Activated effector memory CD4-positive, alpha-beta T cell treated with Interleukin-2 at 50 U/mL for 16 hours (primary cell): ENCODE measurements at places on chromosomes 7 and 10.

DNA sequence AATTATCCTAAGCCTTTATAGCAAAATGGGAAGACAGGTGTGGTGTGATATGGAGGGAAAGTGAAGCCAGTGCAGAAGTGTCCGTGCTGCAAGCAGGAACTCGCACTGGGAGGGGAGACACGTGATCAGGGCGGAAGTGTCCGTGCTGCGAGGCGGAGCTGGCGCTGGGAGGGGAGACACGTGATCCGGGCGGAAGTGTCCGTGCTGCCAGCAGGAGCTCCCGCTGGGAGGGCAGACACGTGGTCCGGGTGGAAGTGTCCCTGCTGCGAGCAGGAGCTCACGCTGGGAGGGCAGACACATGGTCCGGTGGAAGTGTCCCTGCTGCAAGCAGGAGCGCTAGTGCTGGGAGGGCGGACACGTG lies 40.5 kb upstream of the PRKAR1B start:
- no peak for DNase-seq

- DNase-seq = no peak
These were observed 191.2 kb upstream of the SH2B2 start for GRCh38 chr7:102095321-102096011.

DNA sequence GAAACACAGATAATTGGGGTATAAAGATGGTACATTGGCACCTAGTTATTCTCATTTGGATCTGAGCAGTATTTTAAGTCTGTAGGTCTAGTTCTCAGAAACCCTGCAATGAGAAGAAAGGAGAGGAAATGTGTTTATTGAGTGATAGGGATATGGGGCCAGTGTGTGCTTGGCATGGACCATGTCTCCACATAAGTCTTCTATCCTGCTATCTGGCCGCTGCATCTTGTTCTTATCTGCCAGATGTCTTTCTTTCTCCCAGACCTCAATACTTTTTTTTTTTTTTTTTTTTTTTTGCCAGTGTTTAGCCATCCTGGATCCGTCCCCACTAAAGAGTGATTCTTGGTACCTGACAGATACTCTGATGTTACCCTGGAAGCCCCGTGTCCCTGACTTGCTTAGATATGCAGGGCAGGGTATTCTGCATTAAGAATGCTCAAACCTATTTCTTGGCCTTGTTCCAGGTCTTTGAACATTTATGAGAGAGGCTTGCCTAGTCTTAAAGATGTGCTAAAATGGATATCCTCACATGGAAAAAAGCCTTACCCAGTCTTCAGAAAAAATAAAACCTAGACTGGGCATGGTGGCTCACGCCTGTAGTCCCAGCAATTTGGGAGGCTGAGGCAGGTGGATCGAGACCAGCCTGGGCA lies 10.0 kb downstream of the MTURN start:
- DNase-seq = no peak

DNA sequence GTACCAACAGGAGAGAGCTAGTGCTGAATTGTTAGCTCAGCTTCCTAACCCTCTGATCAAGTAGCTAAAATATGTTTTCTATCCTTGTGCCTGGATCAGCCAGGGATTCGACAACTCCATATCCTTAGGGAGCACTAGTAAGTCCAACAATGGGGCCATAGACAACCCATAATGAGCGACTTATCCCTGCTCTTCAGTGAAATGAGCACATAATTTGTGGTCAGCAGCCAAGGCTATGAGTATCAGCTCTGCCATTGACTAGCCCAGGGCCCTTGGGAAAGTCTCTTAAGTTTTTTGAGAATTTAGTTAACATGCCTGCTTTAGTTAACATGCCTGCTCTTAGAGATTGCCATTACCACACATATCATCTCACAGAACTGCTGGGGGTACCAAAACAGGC lies 39.3 kb downstream of the COL1A2 start:
- DNase-seq = no peak

DNA sequence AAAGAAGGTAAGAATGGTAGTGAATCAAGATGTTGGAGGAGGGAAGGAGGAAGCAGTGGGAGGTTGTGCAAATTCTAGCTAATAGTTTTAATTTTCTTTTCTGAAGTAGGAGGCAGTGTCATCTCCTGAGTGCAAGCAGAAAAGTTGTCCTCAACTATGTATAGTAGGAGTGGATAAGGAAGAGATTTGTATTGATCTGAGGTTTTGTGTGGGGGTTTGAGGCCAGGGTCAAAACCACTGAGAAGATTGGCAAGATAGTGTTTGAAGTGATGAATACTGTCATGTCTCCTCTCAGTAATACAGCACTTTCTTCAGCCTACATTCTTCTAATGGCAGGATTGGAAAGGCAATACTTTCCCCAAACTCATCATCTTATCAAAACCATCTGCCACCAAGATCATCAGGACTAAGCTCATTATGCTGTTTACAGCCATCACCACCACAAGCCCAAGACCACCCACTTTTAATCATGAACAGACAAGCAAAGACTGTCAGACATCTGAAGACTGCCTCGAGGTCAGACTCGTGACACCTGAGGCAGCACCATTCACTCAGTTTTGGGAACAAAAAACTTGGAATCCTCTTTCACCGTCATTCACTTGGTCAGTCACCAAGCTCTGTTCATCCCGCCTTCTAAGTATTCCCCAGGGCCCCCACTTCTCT lies 1.5 kb upstream of the MIOS start:
- no peak for DNase-seq

GRCh38 chr7:47546171-47546570 lies 35.7 kb downstream of the TNS3 start:
- DNase-seq = no peak

DNA sequence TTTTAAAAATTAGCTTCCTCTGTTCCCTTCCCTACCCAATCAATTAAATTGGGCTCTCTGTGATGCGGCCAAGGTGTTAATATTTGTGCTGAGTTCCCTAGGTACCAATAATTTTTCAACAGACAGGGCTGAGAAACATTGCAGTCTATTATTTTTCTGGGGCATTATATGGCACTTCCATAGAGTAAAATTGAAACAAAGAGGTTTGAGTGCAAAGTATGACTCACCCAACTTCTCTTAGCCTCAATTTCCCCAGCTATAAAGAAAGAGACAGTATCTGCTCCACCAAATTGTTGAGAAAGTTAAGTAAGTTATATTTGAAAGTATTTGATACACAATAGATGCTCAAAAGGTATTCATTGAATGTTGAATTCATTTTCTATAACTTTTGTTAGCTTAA lies 74.9 kb downstream of the TES start:
- DNase-seq = no peak

DNA sequence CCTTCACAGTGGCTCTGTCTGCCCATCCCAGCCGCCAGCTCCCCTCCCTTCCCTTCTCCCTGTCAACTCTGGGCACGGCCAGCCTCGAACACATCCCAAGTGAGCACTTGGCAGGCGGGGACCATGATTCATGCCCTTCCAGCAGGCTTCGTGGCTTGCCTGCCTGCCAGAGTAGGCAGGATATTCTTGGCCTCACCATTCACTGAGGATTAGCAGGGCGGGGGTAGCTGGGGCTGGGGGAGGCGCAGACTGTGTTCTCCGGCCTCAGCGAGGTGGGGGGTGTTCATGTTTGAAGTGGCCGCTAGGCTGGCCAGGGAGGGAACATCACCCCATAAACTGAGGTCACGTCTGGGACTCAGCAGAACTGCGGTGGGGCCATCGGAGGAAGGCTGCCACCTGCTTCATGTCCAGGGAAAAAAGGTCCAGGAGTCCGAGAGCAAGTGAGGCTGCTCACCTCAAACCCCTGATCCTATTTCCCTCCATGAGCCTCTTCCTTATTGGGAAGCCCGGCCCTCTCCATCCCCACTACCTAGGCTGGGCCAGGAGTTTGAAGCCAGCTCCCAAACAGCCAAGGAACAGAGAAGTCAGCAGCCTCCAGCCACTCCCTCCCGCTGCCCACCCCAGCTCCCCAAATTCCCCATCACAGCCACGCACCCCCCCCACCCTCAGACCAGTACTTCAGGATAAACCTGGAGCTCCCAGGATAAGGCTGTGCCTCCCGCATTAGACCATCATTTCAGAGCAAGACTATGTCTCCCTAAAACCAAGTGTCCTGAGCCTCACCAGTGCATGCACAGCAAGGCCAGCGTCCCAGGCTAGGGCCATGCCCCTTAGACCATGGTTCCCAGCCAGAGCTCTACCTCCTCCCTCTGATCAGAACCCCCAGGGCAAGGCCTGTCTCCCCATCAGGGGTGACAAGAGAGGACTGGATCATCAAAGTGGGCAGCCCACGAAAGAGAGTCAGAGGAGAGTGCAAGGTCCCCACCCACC lies 42.8 kb upstream of the RABGEF1 start:
- no peak for DNase-seq

DNA sequence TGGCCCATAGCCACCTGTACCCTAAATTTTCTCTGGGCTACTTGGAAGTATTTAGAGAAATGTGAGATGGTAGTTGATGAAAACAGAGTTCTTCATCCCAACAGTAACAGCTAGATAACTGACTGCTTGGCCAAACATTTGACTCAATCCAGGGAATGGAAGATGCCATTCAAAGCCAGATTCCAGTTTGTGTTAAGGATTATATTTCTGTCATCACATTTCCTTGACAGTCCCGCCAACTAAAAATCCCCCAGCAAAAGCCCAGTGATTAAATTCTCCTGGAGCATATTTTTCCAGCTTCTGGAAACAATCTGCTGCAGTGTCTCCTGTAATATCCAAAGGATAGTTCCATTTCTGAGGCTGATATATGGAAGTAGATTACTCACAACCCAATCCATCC lies 45.4 kb upstream of the PTN start:
- DNase-seq = no peak

- no peak for DNase-seq
These were observed 41.7 kb downstream of the PPP1R3C start for GRCh38 chr10:91590904-91591796.

DNA sequence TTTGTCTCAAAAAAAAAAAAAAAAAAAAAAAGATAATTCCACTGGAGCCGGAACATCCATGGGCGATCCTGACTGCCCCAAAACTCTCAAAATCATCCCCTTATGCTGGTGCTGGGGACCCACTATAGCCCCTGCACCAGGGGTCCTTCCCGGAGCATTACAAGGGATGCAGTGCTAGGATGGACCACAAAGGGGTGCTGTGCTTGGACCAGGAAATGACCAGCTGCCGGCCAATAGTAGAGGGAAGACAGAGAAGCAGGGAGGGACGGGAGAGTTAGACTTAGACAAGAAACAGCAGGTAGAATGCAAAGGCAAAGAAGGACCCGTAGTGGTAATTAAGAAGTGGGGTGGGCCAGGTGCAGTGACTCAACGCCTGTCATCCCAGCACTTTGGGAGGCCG lies 40.5 kb downstream of the RCC1L start:
- DNase-seq = no peak

GRCh38 chr7:158382363-158383254 lies 205.0 kb downstream of the PTPRN2 start:
- DNase-seq = no peak

DNA sequence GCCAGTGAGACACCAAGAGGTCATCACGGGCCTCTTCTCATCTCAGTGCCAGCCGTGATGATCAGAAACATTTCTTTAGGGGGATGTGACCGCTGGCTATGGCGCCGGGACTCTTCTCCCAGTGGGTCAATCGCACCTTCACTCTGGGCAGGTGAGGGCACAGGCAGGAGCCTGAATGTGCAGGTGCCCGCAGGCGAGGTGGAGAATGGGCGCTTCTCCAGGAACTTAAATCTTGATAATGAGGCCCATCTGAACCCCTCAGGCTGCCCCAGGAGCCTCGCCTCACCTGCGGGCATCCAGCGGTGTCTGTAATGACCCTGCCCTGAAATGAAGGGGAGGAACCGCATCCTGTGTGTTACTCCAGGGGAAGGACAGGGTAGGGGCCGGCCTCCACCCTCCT lies 204.7 kb downstream of the ADARB2 start:
- DNase-seq = no peak

- DNase-seq = no peak
These were observed 42.1 kb upstream of the INSIG1 start for GRCh38 chr7:155255621-155256020.

DNA sequence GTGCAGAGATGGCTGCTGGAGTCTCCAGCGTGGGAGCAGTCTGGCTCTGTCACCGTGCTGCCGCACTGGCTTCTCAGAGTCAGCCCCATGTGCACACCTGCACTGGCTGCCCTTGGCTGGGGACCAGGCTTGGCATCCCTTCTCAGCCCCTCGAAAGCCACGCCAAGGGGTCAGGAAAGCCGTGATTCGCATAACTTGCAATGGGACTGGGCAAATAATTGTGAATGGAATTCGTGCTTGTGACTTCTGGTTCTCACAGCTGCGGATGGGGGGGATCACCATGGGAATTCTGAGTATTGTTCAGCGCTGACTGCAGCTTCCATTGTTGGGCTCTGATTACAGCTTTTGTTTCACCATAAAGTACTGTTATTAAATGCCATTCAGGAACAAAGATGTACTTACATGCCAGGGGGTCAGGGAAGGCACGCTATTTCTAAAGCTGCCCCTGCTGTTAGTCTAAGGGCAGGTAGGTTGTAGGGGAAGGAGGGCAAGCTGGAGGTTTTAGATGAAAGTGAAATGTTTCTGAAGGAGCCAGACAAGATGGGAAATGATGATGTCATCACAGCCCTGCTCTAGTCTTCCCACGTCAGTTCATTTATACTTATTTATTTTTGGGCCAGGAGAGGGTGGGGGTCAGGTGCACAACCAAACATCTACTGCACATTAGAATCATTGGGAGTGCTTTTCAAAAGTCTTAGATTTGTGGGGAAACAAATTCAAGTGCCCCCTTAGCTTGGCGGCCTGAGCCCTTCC lies 5.8 kb upstream of the PLEKHA1 start:
- no peak for DNase-seq

GRCh38 chr10:36597756-36598320 lies 527.6 kb upstream of the ANKRD30A start:
- no peak for DNase-seq

- no peak for DNase-seq
These were observed 117.8 kb upstream of the SAMD8 start for GRCh38 chr10:74993649-74994048.

- no peak for DNase-seq
These were observed 158.9 kb upstream of the FOXK1 start for GRCh38 chr7:4523219-4523618.

- DNase-seq = no peak
These were observed 127.2 kb downstream of the PPP1R17 start for GRCh38 chr7:31814187-31814586.

DNA sequence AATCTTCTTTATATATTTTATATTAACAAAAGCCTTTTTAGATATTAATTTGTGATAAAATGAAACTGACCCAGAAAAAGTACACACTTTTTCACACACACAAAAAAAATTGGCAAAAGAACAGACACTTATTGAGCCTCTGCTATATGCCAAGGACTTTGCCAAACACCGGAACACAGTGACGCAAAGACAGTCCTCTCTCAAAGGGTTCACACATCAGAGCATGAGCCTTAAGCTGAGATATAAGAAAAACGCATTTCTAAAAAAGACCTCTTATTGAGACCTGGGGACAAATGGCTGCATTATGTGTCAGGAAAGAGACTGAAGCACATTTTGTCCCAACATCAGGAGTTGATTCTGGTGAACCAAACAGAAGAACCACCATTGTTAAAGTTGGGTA lies 24.0 kb upstream of the ABCB4 start:
- no peak for DNase-seq

DNA sequence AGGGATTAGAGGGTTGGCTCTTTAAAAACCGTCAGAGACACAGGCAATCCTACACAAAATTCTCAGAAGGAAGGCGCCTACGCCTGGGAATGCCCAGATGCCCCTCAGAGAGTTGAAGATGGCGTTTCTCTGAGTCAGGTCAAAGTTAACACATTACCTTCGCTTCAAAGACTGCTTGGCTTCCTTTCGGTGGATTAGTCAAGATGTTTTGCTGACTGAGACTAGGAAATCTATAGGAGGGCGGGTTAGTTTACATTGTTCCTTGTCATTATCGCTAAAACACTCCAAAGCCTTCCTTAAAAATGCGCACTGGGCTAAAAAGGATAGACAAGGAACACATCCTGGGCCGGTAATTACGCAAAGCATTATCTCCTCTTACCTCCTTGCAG lies 995 bp upstream of the CFTR start:
- DNase-seq = no peak

- no peak for DNase-seq
These were observed 268.8 kb downstream of the ELFN1 start for GRCh38 chr7:1938788-1939433.
